ENCODE measurements at places on chromosomes 11 and 22.

DNA sequence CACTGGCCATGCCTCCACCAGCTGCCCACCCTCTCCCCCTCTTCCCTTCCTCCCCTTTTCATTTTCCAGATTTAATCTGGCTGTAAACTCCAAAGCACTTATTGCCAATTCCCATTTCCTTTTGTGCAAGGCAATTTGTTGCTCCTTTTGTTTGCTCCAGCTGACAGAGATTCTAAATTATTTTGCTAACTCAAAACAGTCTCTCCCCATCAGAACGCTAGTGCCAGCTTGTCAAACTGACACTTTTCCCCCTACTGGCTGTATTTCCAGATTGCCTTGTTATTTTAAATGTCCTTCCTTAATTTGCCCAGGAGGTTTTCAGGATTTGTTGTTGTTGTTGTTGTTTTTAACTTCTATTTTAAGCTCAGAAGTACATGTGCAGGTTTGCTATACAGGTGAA is 57.0 kb upstream of the PAK1 start:
- DNase-seq: no peak

- DNase-seq: no peak
These were observed 300.1 kb downstream of the BUD13 start for GRCh38 chr11:116472651-116473050.

GRCh38 chr11:43779306-43779705 is 98.8 kb downstream of the HSD17B12 start:
- no peak for DNase-seq

- DNase-seq: no peak
These were observed 39.1 kb downstream of the PITPNB start for GRCh38 chr22:27879923-27880322.

DNA sequence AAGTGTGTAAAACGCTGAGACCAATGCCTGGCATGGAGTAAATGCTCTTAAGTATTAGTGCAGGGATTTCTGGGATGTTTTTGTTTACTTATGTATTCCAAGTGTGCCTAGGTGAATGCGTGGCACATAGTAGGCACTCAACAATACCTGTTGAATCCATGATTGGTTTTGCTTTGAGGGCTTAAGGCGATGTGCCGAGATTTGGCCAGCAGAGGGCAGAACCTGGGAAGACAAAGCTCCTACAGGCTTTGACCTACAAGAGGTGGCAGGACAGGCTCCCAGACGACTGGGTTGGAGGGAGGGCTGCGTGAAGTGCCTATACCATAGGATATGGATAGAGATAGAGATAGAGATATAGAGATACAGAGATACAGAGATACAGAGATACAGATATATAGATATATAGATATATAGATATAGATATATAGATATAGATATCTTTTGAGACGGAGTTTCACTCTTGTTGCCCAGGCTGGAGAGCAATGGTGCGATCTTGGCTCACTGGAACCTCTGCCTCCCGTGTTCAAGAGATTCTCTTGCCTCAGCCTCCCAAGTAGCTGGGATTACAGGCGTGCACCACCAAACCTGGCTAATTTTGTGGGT is 13.9 kb downstream of the KCNE3 start:
- peak; percentile 78 for DNase-seq
